ENCODE measurements at places on chromosomes 2 and 18.

GRCh38 chr18:62587689-62588088 is 64.9 kb downstream of the ZCCHC2 start:
- DNase-seq = no peak

DNA sequence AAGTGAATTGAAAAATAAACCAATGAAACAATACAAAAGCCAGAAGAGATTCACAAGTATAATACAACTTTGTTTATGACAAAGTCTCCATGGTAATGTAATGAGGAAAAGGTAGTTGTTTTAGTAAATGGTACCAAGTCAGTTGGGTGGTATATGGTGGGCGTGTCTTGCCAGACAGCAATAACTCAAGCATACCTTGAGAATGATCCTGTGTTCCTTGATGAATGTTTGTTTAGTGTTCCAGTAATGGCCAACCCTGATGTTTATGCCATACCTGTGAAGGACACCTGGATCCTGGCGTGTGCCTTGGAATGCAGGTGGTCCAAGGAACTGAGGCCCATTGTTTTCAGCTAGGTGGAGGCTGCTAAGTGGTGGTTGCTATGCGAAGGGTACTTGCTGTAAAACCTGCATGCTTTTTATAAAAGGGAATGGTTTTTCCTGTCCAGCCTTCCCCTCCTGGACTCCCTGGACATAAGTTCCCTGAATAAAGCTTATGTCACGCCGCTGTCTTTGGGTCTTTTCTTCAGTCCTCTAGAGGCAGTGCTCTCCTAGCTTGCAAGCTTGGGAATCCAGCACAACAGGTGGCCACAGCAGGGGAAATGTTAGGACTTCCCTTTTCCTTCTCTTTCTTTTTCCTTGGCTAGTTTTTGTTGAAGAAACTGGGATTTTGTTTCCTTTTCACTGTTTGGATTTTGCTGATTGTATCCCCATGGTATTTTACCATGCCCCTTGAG is 54.7 kb downstream of the MTA3 start:
- no peak for DNase-seq

- DNase-seq = no peak
Measured at GRCh38 chr2:124034265-124034664, 9.2 kb downstream of the CNTNAP5 start.

GRCh38 chr2:217787160-217787877 is 215.5 kb downstream of the TNS1 start:
- DNase-seq = no peak

DNA sequence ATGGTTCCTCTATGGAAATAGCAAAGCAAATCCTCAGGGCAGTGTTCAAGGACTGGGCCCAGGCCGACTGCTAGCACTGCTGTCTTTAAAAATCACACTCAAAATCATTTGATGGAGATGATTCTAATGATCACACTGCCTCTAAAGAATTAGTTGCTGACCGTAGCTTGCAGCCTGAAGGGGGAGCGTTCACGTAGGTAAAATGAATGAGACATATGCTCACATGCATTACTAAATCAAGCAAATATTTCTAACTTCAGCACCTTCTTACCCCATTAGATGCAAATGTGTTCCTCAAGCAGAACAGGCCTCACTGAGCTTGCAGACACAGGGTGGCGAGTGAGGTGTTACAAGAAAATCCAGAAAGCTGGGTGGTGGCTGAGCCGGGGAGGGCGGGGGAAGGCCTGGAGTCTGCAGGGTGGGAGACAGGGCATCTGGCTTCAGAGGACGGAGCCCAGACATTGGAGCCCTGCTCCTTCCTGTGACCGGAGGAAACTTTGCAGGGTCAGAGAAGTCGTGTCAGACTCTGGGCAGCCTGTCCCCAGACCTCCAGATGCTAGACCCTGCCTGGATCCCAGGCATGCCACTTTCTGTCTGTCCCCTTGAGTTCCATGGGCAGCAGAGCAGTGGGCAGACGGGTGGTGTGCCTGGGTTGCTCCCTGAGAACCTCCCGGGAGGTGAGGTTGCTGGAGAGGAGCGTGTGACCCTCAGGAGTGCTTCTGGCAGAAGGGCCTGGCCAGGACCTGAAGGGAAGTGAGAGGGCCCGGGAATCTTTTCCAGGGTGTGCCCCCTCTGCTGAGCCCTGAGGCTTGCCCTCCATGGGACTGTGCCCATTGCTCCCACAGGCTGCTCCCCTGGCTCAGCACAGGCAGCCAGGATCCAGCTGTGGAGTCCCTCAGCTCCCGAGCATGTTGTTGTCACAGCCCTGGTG is 7.1 kb upstream of the NPPC start:
- no peak for DNase-seq

DNA sequence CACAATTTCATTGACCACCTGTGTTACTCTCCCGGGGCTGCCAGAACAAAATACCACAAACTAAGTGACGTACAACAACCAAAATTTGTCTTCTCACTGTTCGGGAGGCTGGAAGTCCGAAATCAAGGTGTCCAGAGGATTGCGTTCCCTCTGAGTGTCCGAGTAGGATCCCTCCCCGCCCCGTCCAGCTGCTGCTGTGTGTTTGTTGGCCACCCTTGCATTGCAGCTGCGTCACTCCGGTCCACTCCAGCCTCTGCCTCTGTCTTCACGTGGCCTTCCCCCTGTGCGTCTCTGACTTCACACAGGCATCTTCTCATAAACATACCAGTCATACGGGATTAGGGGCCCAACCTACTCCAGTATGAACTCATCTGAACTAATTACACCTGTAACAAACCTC is 251.8 kb upstream of the SMIM21 start:
- no peak for DNase-seq

- DNase-seq = no peak
Measured at GRCh38 chr2:179454443-179455171, 190.0 kb upstream of the SESTD1 start.

DNA sequence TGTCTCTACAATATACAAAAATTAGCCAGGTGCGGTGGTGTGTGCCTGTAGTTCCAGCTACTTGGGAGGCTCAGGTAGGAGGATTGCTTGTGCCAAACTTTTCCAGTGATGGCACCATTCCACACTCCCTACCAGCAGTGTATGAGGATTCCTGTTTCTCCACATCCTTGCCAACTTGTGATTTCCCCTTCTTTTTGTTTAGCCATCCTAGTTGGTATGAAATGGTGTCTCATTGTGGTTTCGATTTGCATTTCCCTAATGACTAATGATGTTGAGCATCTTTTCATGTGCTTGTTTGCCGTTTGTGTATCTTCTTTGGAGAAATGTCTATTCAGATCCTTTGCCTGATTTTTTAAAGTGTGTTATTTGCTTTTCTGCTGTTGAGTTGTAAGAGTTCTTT is 41.0 kb downstream of the EPB41L5 start:
- DNase-seq = no peak
